SK-MEL-5 (cell line): ENCODE measurements at places on chromosomes 11 and 22. TPM values are rescaled to one million over a fixed set of nuclear protein-coding genes. Genes with fewer than 3 reads are reported as not detected.

The SLC35F2 gene
- 37.8 and 46.5 TPM in 2 replicates for total RNA-seq

DNA sequence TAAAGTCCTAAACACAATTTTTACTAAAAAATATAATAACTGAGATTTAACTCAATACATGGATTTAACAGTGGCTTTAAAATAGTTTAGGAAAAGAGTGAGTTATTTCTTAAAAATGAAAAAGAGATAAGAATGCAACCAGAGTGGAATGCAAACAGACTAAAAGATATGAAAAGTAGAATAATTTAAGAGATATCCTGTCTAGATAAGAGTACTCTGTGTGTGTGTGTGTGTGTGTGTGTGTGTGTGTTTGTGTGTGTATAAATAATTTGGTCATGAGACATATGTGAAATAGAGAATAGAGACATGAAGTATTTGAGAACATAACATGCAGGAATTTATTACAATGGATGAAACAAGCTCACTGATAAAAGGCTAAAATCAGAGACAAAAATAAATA is 986.9 kb upstream of the CHORDC1 start:
- DNase-seq, result no peak

The BEST1 gene
- 47.8 and 50.6 TPM in 2 replicates for total RNA-seq

GRCh38 chr11:61472282-61472681 is 36.3 kb upstream of the LRRC10B start:
- DNase-seq, result no peak

DNA sequence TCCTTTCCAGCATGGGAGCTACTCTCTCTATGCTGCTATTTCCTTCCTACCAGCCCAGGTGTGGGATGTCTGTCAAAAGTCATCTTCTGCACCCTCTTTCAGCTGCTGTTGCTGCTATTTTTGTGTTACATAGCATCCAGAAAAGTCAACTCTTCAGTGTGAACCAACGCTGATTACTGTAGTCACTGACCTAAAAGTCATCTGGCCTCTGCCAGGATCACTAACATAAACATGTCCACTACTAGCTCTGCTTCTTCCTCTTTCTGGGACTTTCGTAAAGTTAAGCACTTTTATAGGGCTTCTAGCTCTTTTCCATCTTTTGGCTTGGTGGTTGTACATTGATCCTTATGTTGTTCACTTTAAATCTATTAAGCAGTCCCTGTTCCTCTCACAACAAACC is 90.2 kb upstream of the CARD18 start:
- no peak for DNase-seq

The TMPRSS13 gene
- 1.1 and 1.4 TPM in 2 replicates for total RNA-seq

The ATG13 gene
- 101 and 112 TPM in 2 replicates for total RNA-seq

The CRYBA4 gene
- total RNA-seq, result 0.21 and 0.29 TPM in 2 replicates

DNA sequence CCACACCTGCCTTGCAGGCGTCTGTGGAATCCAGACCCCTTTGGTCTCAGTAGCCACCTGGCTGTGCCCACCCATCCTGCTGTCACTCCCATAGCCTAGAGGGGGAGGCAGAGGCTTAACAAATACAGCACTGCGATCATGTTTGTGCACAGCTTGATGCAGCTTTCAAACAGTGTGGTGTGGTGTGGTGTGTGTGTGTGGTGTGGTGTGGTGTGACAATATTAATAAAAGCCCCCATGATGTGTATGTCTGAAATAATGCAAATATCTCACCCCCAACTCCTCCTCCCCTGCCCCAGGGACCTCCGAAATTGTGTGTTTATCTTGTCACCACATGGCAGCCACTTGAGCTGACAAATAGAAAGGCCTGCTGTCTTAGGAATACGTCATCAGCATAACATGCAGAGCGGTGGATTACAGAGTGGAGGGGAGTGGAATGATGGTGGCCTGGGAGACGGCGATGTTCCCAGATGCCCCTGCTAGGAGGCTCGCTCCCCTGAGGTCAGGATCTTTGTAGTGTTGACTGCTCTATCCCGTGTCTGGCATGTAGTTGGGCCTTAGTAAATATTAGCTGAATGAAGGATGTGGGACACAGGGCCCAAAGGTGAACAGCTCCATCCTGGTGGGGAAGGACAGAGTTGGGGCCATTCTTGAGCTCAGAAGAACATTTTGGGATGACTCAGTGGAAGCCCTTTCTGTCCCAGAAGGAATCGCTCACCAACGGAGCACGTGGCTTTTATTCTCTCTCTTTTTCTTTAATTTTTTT is 2.8 kb downstream of the PDXP start:
- DNase-seq, result peak; percentile 86

The OR51A4 gene
- total RNA-seq, result not detected in 2 replicates

- DNase-seq, result no peak
Observed at GRCh38 chr22:32024796-32025195, 18.3 kb upstream of the SLC5A1 start.

The EMID1 gene
- total RNA-seq, result 3.4 and 3.7 TPM in 2 replicates

DNA sequence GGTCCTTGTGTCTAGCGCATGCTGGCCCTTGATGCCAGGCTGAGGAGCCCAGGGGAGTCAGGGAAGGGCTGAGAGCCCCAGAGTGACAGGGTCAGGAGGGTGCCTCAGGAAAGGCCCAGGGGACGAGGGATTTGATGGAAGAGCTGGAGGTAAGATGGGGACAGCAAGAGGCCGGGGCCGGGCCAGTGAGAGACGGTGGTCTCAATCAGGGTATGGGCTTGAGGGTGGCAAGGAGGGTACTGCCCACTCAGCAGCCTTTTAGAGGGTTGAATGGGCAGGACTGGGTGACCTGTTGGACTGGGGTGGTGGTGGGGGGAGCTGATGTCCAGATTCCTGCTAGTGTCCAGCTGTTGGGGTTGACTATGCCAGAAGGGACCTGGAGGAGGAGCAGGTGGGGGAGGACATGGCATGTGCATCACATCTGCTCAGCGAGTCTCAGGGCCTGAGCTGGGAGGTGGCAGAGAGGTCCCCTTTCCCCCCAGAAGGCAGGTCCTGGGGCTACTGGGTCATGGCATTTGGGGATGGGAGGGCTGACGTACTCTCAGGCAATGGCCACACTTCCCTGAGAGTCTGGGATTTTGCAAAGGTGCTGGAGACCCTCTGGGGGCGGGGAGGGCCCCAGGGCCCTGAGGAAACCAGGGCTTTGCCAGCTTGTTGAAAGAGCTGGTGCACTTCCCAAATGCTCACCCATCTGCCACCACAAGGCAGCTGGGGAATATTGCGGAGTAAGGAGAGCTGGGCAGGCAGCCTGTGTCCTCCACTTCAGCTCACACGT is 18.4 kb downstream of the MYO7A start:
- no peak for DNase-seq
